ENCODE measurements at places on chromosomes 3 and 15.

GRCh38 chr3:16913264-16913580, 28.5 kb downstream of the PLCL2 start:
- no peak for DNase-seq

DNA sequence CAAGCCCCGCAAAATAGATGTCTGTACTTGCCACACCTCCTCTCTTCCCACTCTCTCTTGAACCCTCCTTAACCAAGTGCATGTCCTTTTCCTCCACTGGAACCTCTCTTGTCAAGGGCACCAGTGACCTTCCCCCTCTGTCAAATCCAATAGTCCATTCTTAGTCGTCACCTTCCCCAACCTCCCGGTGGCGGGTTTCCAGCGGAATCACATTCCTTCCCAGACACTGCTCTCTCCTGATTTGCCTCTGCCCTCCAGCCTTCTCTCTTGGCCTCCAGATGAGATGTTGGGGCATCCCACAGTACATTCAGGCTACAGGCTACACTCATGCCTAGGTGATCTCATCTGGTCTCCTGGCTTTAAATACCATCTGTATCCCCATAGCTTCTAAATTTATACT, 31.1 kb downstream of the SCN5A start:
- DNase-seq: no peak

DNA sequence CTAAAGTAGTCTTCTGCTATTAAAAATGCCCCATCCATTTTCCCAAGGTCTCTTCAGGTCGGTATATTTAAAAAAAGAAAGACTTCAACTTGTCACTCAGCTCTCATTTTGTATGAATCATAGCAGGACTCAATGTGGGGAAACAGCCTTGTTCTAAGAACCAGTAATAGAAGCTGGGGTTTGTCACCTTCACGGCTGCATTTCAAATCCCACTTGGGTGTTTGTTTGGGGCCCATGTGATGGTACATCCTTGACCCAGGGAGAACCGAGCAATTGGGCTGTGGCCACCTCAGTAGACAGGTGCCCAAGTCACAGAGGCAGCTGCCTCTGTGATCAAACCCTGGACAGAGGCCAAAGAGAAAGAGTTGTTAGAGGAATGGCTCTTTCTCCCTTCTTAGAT, 70.3 kb upstream of the ARL8B start:
- DNase-seq: no peak

DNA sequence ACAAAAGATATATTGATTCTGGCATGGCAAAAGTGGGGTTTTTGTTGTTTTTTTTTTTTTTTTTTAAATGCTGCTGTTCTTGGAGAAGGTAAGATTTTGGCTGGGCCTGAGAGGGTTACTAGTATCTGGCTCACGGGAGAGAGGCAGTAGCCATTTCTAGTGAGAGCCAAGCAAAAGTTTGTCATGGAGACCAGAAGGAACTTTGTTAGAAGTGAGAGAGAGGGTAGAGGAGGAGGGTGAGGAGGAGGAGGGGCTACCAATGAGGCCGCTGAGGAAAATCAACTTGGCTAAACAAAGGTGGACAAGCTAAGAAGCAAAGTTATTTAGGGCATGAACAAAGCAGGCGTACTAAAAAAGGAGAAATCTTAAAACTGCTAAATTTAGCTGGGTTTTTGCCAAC, 48.9 kb upstream of the STRIT1 start:
- DNase-seq: no peak

GRCh38 chr3:130992344-130992743, 34.3 kb downstream of the ASTE1 start:
- no peak for DNase-seq

DNA sequence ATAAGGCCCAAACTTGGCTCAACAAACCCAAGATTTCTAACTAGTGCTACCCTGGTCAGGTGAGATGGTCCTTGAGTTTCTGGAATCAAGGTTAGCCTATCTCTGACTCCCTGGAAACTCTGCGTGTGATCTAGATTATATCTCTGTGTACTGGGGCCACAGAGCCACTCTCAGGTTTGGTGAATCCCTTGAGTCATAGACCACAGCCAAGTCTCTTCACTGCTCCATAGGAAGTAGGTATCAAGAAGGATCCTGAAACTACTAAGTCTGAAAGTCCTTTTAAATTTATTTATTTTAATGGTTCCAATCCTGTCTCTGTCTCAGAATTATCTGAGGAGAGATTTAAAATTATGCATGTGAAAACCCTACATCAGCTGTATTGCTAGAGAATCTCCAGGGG, 99.1 kb downstream of the TUSC7 start:
- no peak for DNase-seq

GRCh38 chr3:17967953-17968607, 225.6 kb upstream of the TBC1D5 start:
- DNase-seq: no peak

GRCh38 chr3:121758727-121759450, 9.3 kb upstream of the GOLGB1 start:
- DNase-seq: no peak

GRCh38 chr3:72300621-72301020, 515.7 kb upstream of the PROK2 start:
- no peak for DNase-seq

- no peak for DNase-seq
Measured at GRCh38 chr3:173774294-173774693, 376.8 kb downstream of the NLGN1 start.

GRCh38 chr3:182292591-182292990, 500.7 kb upstream of the ATP11B start:
- DNase-seq: no peak

DNA sequence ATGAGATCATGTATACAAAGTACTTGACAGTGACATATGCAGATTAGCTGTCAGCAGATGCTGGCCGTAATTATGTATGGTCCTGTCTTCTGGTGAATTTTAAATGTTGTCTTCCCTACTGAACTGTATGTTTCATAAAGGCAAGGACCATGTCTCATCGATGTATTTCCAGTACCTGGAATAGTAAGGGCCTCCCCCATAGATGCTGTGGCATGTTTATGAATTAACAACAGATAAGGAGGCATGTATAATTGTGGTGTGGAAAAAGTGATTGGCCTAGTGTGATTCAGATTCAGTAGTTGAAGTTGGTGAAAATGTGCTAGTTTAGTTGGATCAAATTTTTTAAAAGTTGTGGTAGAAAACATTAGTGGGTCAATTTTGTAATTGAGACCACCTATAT, 202.7 kb upstream of the SLC2A2 start:
- DNase-seq: no peak

GRCh38 chr15:35547775-35548364, 1.9 kb upstream of the DPH6 start:
- no peak for DNase-seq

DNA sequence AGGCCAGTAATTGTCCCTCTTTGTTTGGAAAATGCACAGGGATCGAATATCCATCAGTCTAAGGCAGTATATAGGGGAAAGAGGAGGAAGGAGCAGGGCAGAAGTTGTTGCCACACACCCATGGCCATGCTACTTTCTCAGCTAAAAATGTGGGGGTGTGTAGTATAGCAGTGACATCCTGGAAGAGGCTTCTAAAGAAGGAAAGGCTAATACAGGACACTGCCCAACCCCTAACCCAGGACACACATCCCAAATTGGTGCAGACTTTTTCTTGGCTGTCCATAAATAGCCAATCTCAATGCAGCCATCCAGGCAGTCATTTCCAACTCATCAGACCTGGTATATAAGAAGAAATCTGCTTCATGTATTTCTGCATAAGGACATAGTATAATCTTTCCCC, 33.1 kb upstream of the LRRN1 start:
- no peak for DNase-seq

DNA sequence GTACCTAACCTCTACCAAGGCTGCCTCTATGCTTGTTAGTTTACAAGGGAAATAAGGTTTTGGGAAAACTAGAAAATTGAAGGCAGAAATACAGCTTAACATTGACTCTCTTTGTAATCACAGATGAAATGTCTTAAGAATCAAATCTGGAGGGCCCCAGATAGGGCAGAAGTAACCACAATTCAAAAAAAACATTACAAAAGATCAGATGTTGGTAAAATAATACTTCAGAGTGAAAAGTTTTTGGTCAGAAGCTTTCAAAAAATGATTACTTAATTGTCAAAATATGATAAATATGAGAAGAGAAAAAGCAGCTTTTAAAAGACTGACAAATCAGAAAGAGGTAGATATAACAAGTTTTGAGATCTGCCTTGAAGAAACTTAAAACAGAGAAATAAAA, 425.1 kb upstream of the NECTIN3 start:
- no peak for DNase-seq

DNA sequence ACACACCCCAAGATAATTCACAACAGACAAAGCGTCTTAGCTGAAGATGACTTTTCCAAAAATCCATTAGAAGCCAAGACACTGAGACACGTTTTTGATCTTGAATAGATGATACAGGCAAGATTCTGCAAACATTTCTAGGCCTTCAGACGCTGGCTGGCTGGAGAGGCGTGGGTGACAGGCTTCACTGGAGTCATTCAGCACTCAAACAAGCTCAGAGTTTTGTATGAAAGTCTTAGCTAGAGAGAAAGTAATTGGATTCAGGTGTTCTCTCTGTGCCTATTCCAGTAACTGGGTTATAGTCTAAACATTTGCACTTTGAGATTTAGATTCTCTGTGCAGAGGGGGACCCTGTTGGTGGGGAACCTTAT, 147.7 kb upstream of the BHLHE40 start:
- no peak for DNase-seq

DNA sequence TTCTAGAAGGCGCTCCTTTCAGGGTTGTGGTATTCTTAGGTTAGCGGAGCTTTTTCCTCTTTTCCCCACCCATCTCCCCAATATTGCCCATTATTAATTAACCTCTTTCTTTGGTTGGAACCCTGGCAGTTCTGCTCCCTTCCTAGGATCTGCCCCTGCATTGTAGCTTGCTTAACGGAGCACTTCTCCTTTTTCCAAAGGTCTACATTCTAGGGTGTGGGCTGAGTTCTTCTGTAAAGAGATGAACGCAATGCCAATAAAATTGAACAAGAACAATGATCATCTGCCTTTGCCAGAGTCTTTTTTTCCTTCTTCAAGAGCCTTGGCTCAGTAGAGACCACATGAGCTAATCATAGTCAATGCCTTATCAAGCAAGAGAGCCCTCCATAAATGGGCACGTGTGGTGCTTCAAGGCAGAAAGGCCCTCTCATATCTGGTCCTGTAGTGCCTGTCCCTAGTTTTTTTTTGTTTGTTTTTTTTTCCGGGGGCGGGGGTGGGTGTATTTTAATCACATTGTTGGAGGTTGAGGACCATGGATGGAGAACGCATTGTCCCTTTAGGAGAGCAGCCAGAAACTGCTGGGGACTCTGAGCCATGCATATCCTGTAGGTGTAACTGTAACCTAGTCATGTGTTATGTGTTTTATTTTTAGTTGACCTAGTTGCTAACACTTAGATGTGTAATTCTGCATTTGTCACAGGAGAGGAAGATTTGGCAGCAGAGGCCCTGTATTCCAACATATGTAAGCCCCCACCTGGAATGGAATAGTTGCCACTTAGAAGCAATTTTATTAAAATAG, 64.7 kb upstream of the ACAD9 start:
- DNase-seq: no peak

- no peak for DNase-seq
Measured at GRCh38 chr15:64045774-64046420, 388 bp downstream of the DAPK2 start.

GRCh38 chr15:67039384-67040075, 25.9 kb upstream of the SMAD3 start:
- DNase-seq: no peak

- no peak for DNase-seq
Measured at GRCh38 chr3:157063469-157063868, 96.5 kb downstream of the CCNL1 start.

DNA sequence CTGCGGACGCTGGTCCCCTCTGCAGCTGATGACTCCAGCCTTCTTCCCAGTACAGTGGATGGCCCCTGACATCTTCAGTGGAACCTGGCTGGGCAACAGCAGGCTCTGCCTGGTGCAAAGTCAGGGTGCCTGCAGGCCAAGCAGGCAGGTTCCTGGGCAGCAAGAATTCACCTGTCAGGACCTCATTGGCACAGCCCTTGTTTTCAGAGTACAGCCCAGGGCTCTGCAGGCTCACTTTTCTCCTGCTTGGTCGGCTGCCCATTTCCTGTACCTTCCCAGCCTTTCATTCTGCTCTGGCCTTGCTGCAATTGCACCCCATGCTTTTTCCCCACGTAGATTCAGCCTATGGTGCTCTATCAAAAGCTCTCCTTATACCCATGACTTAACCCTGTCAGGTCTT, 56.0 kb downstream of the LRTM1 start:
- DNase-seq: no peak

Measured in right renal pelvis (tissue), 4 donors.